NCI-H187 treated with DMSO at 0.1 percent for 48 hours (cell line): ENCODE measurements at places on chromosomes 3 and 15.

DNA sequence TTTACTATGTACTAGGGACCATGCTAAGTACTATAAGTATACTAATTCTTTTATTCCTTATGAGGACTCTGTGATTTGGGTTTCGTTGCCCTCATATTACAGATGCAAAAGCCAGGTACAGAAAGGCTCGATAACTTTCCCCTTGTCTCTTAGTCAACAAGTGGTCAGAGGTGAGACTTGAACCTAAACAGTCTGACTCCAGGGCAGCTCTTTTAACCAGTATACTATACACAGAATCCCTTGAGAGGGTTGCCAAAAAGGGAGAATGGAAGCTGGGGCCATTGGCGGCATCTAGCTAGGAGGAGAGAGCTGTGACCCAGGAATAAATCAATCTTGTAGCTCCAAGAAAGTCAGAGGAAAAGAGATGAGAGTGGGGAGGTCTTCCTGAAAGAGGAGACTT, 92.4 kb downstream of the TOP2B start:
- no peak for DNase-seq

- no peak for DNase-seq
Measured at GRCh38 chr15:35522061-35522460, 23.9 kb downstream of the DPH6 start.

- DNase-seq, result no peak
Measured at GRCh38 chr3:13655061-13655913, 106.4 kb downstream of the FBLN2 start.

DNA sequence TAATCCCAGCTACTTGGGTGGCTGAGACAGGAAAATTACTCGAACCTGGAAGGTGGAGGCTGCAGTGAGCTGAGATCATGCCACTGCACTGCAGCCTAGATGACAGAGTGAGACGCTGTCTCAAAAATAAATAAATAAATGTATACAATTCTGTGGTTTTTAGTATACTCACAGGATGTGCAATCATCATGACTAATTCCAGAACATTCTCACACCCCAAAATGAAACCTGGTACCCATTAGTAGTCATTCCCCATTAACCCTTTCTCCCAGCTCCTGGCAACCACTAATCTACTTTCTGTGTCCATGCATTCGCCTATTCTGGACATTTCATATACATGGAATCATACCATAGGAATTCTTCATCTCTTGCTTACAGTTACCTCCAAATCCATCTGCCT, 44.5 kb downstream of the LRRFIP2 start:
- no peak for DNase-seq

DNA sequence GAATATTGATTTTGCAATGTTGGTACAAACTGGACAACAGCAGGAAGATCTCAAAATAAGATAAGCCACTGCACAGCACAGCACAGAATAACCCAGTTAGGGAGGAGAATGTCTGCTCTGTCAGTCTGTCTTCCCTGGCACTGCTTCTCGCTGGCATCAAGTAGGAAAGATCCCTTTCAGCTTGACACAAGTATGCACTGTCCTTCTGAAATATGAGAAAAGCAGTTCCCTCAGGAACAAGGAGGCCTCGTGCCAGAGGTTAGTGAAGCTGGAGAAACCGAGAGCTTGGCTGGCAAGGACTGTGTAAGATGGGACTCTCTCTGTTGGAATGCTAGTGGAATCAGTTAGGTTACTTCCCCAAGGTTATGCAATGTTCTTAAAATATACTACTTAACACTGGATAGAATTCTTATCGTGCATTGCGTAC, 59.1 kb downstream of the FMN1 start:
- DNase-seq, result no peak

DNA sequence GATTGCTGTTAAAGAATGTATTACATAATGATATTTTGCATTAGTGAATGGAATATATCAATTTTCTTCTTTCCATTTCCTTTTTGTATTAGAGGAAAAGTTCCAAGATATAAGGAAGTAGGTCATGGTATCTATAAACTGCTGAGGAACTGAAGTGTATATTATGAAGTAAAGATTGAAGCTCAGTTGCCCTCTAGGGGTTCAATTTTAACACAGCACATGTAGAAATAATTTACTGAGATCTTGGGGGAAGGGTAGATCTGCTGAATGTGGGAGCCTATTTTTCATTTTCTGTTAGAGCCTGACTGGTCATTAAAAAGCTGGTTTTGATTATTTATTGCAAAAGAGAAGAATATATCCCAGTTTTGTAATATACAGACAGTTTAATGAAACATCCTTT, 45.2 kb downstream of the CMC1 start:
- no peak for DNase-seq

- no peak for DNase-seq
Measured at GRCh38 chr3:11711876-11712275, 68.2 kb upstream of the VGLL4 start.

DNA sequence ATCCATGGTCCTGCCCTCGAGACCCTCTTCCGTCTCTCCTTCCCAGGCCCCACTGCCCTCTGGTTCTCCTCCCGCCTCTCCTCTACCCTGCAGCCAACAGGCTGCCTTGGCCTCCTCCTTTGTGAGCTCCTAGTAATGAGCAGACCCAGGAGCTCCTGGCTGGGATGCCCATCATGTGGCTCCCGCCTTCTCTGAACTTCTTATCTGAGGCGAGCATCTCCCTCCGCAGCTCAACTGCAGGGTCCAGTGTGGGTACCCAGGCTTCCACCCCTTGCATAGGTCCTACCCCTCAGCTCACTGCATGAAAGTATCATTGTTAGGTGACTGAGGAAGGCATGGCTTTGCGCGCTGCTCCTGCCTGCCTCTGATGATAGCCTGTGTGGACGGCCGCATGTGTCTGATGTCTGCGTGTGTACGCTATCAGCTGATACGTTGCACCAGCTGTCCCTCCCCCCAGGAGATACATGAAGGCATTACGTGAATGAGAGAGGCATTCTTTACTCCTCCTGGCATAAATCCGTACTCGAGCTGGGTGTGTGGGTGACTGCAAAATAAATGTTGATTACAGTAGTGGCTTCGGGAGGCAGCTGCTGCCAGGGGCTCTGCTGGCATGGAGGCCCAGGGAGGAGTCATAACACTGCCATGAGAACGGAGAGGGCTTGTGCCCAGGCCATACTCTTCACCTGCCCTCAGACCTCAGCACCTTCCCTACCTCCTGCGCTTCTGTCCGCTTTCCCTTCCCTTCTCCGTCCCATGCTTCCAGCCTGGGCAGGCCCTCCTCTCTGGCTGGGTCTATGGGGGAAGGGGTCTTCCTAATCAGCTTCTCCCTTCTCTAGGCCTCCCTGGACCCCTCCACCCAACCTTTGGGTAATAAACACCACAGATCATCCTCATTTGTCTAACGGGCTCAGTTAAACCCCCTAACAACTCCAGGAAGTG, 48.8 kb downstream of the ZNF710 start:
- DNase-seq, result no peak

- DNase-seq, result no peak
Measured at GRCh38 chr3:41331041-41331440, 131.7 kb downstream of the CTNNB1 start.

GRCh38 chr15:29670266-29670665, 152.0 kb downstream of the TJP1 start:
- DNase-seq, result no peak

DNA sequence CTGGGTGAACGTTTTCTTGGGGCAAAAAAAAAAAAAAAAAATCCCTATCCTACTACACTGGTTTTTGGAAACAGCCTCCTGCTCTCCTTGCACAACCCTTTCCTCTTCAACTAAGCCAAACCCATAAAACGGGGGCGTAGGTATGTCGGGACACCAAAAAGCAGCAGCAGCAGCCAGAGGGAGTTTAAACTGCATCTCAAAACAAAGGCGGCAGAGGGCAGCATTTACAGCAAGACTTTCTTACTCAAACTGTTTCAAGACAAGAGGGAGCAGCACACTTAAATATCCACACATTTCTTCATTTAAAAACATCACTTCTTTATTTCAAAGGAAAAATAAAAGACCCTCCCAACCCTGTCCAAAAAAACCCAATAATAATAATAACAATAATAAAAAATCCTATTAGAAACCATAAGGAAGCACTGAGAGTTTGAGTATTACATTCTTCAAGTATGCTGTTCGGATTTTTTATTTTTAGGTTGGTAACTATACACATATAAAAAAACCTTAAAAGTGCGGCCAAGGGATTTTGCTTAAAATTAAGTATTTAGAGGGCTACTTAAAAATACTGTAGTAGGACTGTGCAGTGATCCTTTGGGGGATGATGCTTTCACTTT, 43.9 kb upstream of the PLXND1 start:
- no peak for DNase-seq

- no peak for DNase-seq
Measured at GRCh38 chr3:153373606-153374005, 211.6 kb downstream of the RAP2B start.

DNA sequence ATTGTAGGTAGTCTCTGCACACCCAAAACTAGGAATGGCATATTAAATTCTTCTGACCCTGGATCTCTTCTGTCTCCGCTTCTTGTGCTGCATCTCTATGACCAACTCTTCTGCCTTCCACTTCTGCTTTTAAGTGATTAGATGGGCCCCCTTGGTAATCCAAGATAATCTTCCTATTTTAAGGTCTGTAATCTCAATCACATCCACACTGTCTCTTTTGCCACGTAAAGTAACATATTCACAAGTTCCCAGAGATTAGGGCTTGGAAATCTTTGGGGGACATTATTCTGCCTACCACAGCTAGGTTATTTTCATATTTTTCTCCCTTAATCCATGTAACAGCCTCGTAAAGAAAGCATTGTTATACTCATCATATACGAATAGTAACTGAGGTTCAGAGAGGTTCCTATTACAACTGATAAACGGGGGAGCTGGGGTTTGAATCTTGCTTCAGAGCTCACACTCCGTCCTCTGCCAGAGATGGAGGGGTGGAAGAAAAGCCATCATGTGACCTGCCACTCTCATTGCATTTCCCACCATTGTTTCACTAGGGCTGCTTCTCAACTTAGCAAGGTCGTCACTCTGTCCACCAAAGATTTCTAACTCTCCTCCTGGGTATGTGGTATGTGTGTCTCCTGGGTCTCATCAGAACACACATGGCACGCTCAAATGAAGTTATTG, 6.6 kb upstream of the CD47 start:
- DNase-seq, result no peak

DNA sequence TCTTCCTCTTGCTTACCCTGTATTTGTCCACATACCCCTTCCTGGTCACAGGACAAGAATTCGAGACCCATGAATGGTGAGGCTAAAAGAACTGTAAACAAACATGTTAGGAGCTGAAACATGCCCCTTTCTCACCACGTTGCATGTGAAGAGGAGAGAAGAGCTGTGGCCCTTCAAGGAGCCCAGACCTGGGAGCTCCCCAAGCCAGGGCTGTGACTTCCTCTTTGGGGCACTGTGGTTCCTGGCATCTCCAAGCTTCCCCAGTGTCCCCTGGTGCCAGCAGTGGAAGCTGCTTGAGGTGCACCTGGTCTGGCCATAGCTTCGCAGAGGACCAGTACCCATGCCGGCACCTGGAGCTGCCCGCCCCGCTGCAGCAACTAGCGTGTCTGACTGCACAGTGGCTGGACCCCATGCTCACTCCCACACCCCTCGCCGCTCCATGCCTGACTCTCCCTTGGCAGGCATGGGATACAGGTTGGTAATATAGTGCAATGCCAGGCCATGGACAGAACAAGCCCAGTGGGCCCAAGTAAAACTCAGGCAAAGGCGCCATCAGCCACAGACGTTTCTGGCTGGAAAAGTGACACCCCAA, 9.9 kb downstream of the SPCS1 start:
- DNase-seq, result no peak

DNA sequence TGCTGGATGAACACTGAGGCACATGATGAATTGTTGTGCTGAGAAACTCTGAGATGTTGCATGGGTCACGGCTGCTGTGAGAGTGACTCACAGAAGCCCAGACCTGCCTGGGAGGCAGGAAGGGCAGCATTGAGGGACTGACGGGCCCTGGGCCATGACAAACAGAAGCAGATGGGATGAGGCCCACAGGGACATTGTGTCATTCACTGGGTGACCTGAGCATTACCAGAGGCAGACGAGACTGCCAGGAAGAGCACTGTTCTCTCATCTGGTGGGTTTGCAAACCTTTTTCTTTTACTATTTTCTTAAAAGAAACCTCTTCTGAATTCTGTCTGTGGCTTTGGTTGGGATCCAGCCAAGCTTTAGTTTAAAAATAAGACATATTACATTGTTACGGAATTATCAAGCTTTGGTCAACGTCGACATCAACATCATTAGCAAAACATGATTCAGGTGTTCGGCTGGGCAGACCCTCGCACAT, 67.8 kb downstream of the BDH1 start:
- no peak for DNase-seq

GRCh38 chr3:65573548-65574116, 465.1 kb downstream of the MAGI1 start:
- DNase-seq, result no peak

- DNase-seq, result no peak
Measured at GRCh38 chr15:101784644-101785043, 18.7 kb upstream of the OR4F6 start.

GRCh38 chr3:11634081-11634635, 9.6 kb downstream of the VGLL4 start:
- no peak for DNase-seq

GRCh38 chr3:134404366-134404885, 30.2 kb upstream of the AMOTL2 start:
- no peak for DNase-seq

GRCh38 chr15:67107014-67107812, 41.8 kb downstream of the SMAD3 start:
- no peak for DNase-seq

- DNase-seq, result no peak
Measured at GRCh38 chr15:60001610-60002527, 2.2 kb upstream of the FOXB1 start.

GRCh38 chr3:7346364-7346763, 485.4 kb downstream of the GRM7 start:
- DNase-seq, result no peak

DNA sequence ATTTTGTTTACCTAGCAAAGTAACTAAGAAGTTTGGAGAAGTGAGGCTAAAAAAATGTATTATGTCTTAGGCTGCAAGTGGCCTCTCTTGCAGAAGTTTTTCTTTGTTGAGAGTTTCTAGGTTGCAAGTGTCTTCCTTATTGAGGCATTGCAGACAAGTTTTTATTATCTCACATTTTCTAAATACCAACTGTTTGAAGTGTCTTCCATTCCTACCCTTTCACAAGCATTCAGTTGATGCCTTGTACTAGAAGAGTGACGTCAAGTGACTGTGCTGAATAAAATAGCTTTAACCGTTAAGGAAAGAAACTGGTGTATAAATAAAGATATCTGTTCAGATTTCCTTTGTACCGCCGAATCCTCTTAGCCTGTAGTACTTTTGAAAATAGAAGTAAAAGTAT, 123.3 kb downstream of the ALCAM start:
- no peak for DNase-seq

DNA sequence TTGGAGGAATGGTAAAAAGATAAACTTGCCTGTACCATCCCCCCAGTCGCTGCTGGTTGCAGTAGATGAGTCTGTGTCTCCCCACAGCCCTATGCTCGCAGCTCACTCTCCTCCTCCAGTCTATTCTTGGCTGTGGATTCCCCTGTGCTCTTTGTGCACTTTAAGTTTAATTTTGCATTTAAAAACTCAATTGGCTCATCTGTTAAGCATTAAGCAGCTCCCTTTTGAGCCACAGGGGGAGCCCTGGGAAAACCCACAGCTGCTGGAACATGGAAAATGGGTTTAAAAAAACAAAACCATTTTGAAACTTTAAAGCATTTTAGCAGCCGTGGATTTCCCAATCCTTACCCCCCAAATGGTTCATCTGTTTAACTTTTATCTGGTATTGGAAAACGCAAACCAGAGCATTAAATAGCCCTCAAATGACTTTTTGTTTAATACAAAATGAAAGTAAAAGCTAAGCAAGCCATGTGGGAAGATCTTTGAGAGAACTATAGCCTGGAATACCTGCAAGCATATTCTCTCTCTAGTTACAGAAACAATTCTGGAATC, 536.9 kb downstream of the ZIC1 start:
- no peak for DNase-seq
